ENCODE measurements at places on chromosomes 7 and 10.

- DNase-seq: no peak
These were observed 15.2 kb upstream of the CREB5 start for GRCh38 chr7:28397141-28397540.

DNA sequence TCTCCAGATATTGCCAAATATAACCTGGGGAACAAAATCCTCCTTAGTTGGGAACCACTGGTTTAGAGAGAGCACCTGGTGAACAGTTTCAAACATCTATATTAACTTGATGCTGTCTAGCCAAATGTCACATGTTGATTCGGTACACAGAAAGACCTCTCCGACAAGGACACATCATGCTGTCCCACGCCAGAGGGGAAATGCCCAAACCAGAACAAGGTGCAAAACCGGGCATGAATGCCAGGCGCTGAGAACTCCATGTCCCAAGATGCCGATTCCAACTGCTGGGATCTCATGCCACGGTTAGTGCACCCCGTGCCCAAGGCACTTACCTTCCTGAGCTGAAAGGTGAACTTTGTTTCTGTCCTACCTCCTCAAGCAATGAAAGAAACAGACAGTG, 100.8 kb downstream of the SFMBT2 start:
- no peak for DNase-seq

GRCh38 chr7:54615-55014, 137.8 kb upstream of the FAM20C start:
- DNase-seq: no peak

DNA sequence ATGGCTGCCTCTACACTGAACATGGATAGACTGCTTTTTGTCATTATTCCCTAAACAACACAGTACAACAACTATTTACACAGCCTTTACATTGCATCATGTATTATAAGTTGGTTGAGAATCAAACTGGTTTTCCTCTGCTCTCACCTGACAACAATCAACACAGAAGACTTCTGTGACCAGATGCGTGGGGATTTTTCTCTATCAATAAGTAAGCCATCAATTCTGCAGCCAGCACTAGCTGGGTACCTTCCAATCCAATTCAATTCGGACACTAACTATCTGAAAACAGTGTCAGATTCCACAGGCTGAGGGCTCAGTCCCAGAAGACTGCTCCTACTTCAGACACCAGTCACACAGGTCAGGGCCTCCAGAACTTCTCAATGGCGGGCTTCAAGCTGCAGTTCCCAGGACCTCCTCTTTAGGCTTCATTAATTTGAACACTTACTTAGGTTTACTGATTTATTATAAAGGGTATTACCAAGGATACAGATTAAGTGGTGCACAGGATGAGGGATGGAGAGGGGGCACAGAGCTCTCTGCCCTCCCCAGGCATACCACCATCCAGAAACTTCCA, 36.4 kb upstream of the ASL start:
- no peak for DNase-seq
